ENCODE measurements at places on chromosomes 4 and X.

DNA sequence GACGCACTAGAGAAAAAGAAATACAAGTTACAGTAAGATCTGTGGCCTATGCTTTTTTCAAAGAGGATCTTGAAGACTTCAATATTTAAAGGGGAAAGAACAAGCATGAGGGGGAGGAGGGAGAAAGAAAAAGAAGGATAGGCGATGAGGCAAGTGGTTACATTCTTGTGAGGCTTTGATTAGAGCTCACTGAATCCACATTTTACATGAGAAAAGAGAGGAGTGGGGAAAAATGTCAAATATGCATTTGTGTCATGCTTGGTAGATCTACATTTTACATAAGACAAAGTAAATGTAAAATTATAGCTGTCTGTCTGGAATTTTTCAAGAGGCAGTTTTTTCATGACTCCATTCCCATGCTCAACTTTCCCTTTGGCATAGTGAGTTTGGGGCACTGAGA, 965.9 kb downstream of the FSTL5 start:
- no peak for DNase-seq

- no peak for DNase-seq
Observed at GRCh38 chr4:47791965-47792364, 45.9 kb downstream of the CORIN start.

DNA sequence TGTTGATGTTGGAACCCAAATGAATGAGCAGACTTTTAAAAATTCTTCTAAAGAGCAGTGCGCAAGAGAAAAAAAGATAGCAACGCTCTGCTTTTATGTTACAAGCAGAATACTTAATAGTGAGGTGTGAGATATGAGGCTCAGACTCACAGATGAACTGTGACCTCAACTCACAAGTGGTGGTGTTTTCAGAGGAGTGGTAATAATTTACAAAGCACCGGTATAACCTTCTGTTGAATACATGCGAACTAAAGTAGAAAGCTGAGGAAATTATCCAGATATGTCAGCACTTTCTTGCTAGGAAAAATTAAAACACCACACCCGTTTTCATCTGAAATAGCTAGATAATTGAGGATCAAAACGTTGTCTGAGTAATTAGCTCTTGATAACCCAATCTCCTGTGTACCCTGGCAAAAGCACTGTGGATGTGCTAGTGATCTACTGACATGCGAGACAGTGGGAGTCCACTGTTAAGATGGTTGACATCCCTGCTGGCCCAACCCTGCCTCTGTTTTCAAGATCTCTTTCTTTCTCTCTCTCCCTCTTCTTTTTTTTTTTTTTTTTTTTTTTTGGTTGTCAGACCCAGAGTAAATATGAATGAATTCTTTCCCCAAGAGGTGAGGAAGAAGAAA, 6.9 kb upstream of the TLL1 start:
- no peak for DNase-seq

DNA sequence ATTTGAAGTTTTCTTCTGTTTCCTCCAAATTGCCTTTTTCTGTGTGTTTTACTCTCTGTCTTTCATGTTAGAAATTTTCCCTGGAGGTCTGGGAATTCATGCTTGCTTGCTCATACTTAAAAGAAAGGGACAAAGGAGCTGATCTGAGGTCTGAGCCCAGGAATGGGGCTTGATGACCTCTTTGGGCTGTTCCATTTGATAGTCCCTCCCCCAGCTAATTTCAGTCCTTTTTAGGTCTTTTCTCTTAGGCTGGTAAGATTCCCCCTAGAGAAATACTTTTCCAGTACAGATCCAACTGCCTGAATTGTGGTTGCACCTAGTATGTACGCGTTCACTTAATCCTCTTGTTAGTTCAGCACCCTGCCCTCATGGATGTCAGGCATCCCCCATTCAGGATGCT, 5.5 kb upstream of the PIGA start:
- no peak for DNase-seq

- DNase-seq, result no peak
Observed at GRCh38 chr4:126513596-126513995, 1119.2 kb upstream of the INTU start.

All from stimulated activated CD8-positive, alpha-beta memory T cell treated with anti-CD3 and anti-CD28 coated beads, Interleukin-4, amount 100 ng/mL, for 4 hours (primary cell).